ENCODE measurements at places on chromosomes 7 and 10.

- DNase-seq = no peak
Observed at GRCh38 chr7:28060371-28060950, 120.1 kb downstream of the JAZF1 start.

GRCh38 chr7:52472006-52472620, 563.3 kb upstream of the POM121L12 start:
- no peak for DNase-seq

DNA sequence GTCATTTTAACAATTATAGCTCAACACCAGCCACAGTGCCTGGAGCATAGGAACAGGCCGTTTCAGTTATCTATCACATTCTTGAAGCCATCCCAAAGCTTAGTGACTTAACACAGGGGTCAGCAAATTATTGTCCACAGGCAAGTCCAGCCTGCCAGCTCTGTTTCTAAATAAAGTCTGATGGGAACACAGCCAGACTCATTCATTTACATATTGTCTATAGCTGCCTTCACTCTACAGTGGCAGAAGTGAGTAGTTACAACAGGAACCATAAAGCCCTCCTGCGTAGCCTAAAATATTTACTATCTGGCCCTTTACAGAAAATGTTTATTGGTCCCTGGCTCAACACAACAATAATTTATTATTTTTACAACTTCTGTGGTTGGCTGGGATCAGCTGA, 407.5 kb upstream of the AUTS2 start:
- DNase-seq = no peak

- DNase-seq = no peak
Observed at GRCh38 chr7:132352800-132353199, 223.5 kb downstream of the PLXNA4 start.

GRCh38 chr10:90417476-90418210, 440.2 kb downstream of the HTR7 start:
- DNase-seq = no peak

DNA sequence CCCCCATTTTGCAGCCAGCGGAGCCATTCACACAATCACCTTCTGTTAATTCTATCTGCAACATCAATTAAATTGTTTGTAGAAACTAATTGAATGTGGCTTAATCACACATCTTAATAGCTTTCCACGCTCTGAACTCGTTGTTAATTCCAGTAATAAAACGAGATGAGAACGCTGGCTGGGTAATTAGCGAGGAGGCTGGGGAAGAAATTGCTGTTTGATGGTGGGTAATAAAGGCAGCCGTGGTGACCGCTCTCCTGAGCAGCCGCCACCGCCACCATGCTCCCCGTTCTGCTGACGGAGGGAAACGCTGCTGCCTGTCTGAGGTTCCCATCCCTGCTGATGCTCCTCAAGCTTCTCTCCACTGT, 36.3 kb downstream of the GBX1 start:
- DNase-seq = no peak

DNA sequence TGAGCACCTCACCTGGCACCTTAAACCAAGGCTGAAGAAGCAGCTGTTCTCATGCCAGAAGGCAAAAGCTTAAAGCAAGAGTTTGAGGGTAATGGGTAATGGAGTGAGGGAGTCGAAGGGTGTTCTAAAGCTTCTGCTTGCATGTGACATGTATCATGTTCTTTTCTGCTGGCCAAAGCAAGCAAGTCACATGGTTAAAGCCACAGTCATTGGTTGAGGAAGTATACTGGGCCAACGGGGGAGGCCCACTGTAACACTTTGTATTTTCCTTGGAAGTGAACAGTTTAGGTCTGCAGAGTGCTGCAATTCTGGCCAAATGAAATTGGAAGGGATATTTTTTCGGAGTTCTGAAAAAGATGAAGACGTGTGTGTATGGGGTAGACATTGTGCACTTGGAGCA, 75.7 kb downstream of the REEP3 start:
- no peak for DNase-seq

GRCh38 chr10:76428551-76429367, 997.3 kb downstream of the LRMDA start:
- DNase-seq = no peak

DNA sequence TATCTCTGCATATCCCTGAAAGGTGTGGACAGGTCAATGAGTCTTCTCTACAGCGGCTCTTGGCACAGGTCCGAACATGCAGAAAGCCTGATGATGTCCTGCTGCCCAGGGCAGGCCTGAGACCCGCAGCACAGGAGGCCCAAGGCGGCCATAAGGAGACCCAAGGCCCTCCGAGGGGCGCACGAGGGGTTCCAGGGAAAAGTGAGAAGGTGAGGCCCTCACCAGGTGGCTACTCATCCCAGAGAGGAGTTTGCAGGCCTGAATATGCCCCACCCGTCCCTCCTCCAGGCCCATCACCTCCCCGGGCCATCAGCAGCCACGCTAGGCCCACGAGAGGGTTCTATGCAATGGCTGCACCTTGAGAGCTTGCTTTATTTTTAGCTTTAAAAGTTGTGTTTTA, 173.4 kb upstream of the RHEB start:
- no peak for DNase-seq

GRCh38 chr7:48932126-48932910, 8.0 kb downstream of the CDC14C start:
- DNase-seq = no peak

DNA sequence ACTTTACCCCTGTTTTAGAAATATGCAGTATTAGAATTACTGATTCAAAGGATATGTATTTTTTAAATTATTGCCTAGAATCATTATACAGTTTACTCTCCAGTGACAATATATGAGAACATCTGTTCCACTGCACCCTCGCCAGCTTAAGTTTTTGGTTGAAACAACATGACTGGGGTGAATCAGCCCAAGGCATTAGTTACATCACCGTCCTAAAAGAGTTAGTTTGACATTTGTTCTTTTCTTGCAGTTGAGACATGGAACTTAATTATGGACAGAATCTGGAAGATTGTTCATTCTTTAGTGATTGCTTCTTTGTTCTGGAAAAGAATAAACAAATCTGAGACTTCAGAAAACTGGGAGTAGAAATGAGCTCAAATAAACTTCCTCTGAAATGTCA, 167.3 kb upstream of the DKK1 start:
- no peak for DNase-seq

DNA sequence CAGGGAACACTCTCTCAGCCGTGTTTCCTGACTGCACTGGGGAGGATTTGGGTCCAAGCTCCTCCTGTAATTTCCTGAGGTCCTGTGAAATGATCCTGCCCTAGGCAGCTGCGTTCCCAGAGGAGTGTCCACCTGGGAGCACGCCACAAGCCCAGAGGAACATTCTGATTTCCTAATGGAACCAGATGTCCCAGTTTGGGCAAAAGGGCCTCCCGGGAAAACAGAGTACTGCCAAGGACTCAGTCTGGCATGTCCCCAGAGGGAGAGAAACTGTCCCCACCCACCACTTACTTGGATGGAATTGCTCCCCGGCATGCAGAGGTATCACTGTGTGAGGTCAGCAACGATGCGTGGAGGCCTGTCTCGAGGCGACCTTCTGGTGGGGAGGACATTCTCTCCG, 34.5 kb downstream of the ASB13 start:
- no peak for DNase-seq

DNA sequence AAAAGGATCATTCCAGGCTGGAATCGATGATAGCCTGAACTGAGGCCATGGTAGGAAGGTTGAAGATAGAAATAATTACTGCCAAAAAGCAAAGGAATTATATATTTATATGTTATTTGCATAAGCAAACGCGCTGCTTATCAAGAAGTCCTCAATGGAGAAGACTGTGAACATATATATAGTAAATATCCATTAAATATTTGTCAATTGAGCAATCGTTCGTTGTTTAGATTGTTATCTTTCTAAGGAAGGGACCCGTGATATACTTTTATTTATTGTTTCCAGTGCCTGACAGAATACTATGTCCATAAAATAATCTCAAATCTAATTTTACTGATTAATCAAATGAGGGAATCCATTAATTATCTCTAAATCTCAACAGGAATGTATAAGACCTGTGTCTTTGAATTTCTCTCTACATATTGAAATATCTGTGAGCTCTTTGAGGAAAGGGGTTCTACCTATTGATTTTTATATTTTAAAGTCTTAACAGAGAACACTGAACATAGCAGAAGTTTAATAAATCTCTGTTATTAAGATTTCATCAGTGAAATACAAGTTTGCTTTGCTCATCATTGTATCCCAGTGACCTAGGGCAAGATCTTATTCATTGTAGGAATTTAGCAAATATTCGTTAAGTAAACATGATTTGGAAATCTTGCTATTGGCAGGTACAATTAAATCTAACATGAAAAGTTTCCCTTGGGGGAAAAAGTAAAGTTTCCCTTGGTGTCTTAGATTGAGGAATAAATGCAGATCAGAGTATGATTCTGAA, 12.0 kb upstream of the HERC4 start:
- DNase-seq = no peak

- DNase-seq = no peak
Observed at GRCh38 chr10:22629126-22629525, 85.3 kb downstream of the PIP4K2A start.

- no peak for DNase-seq
Observed at GRCh38 chr7:75604408-75604807, 112.3 kb downstream of the SPDYE5 start.

DNA sequence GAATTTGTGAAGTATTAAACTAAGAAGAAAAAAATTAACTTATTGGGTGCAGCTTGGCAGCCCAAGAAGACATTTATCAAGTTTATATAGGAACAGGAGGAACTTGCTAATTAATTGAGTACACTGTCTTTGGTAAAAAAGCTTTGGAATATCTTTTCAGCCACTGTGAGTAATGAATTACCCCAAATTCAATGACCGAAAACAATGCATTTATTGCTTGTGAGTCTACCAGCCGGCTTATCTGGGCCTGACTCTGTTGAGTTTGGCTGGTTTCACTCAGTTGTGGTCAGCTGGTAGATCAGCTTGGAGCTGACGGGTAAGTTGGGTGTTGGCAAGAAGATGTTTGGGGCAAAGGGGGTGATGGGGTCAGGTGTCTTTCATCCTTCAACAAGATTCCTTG, 11.6 kb downstream of the GNG11 start:
- DNase-seq = no peak

DNA sequence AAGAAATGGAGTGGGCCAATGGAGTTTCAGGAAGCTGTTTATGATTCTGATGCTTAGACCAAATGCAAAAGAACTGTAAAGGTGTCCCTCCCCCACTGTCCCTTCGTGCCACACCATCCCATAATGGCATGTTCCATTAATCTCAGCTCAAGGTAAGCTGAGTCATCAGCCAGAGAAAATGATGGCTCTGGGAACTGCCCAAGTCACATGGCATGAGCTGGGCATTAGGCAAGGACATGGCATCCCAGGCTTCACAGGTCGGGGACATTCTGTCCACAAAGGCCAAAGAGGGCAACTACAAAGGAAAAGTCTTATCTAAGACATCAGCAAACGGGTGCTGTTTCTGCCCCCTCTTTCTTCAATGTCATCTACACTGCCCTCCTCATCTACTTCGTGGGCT, 44.9 kb downstream of the DLG5 start:
- no peak for DNase-seq

DNA sequence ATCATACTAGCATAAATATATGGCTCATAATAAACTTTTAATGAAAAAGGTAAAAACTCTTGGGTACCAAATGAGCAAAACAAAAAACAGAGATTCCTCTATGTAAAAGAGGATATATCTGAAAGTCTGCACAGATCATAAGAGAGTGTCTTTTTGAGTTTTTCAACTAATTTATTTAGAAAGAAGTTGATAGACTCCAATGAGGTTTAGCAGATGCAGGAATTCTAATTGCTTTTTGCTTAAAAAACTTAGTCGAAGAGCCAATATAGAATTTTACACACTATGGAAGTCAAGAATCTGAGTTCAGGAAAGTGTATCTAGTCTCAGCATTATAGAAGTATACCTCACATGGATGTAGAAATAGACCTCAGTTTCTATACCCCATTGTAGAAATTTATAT, 3.4 kb upstream of the MLLT10 start:
- DNase-seq = no peak

DNA sequence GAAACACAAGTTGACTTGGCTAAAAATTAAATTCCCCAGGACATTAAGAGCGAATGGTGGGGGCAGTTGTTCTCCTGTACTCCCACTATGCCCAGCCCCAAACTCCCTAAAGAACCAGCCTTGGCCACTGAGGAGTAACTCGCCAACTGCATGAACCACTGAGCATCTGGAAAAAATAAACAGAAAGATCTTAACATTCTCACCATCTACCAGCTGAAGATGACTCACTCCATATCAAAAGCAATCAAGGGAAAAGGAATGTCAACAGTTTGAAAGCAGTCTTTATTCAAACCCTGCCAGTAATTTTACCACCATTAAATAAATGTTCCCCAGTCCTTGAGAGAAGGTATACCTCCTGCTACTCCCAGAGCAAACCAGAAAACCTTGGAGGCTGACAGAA, 45.4 kb downstream of the CTTNBP2 start:
- DNase-seq = no peak

GRCh38 chr10:99172128-99172738, 63.4 kb downstream of the HPSE2 start:
- no peak for DNase-seq

DNA sequence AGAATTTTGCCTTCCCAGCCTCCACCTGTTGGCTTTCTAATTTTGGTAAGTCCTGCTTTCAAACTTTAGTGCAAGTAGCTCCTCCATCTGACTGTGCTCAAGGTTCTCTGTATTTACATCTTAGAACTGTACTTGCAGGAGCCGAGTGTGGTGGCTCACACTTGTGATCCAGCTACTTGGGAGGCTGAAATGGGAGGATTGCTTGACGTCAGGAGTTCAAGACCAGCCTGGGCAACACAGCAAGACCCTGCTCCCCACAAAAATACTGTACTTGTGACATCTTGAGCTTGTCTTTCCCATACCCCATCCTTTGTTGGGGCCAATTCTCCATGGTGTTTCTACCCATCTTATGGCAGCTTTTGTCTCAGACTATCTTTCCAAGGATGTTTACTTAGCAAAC, 4.7 kb upstream of the VDAC2 start:
- DNase-seq = no peak

DNA sequence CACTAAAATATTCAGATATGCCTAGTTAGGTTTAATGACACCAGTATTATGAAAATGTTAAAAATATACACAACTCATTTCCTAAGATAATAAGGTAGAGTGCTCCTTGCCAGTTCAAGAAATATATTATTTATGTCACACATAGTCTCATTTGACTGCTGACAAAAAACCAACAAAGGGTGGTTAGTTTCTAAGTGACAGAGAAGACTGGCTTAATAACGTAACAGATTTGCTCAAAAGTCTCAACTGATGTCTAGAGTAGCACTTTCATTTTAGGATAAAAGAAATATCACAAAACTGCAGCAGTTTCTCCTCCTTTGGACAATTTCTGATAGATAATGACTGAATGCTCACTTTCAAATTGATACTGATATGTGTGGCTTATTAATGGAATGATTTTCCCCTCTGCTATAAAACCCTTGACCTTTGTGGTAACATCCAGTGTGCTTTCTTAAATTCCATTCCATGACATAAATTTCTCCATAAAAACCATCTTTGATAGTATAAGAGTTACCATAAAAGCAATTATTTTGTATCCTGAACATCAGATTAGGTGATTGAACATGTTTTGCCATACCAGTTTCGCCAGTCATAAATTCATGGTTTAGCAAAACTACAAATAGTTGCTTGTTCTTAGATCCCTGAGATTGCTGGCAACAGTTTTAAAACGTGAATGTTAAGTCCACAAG, 94.2 kb downstream of the NRBF2 start:
- no peak for DNase-seq

GRCh38 chr10:12636571-12636970, 287.2 kb downstream of the CAMK1D start:
- no peak for DNase-seq
